ENCODE measurements at places on chromosomes 2 and 18. TPM values are rescaled to one million over a fixed set of nuclear protein-coding genes. Genes with fewer than 3 reads are reported as not detected.

- no peak overlapping the region for H3K27ac ChIP-seq
- H3K4me3 ChIP-seq: no peak overlapping the region
- H3K4me1 ChIP-seq: peaks cover 5% of the 10 kb centered on the region
These were observed 3.5 kb upstream of the ILKAP start for GRCh38 chr2:238207006-238207405.

DNA sequence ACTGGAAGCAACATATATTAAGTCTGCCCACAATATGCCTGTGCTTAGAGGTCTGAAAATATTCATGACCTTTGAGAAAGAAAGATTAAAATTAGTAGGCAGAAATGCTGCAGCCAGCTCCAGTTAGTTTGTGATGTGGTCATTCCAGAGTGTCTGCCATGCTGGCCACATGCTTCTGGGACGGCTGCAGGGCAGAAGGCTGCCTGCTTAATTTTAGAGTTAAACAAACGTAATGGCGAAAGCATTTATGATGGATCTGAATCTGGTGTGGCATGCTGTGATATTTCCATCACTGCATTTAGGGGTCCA lies 95.4 kb downstream of the FHOD3 start:
- no peaks in the 10 kb centered on the region for H3K27me3 ChIP-seq
- no peak overlapping the region for H3K27ac ChIP-seq
- no peak for DNase-seq
- H3K4me3 ChIP-seq: no peak overlapping the region

DNA sequence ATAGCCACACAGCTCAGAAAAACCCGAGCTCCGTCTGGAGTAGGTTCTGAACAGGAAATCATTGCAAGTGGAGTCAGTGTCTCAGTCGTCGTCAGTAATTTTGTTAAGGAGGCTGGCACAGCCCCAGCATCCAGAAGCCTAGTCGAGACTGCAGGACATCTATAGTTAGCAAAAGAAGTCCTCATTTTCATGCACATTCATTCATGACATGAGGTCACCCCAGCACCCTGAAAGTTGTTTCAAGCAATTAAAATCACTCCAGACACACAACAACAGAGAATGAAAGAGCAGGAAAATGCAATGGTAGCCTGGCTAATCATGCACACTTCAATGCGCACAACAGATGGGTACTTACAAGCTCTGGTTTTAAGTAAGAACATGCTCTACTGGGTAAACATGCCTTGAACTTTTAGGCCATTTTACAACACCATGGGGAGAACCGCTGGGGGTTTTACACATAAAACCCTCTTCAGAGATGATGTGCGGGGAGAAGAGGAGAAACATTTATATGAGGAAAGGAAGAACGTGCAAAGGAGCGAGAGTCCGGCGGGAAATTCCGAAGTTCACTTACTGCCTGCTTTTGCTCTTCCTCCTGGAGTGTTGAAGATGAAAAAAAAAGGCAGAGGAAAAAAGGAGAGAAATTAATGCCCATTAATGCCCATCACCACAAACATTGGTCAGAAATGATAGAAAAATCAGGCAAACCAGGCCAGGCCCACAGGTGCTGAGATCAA lies 77.4 kb upstream of the DNMT3A start:
- no peaks in the 10 kb centered on the region for H3K4me1 ChIP-seq
- no peak for DNase-seq
- H3K36me3 ChIP-seq: no peaks in the 10 kb centered on the region
- no peaks in the 10 kb centered on the region for H3K27me3 ChIP-seq
- no peak overlapping the region for H3K27ac ChIP-seq
- H3K4me3 ChIP-seq: no peak overlapping the region

GRCh38 chr2:99812426-99812825 lies 322.6 kb upstream of the REV1 start:
- no peaks in the 10 kb centered on the region for H3K27me3 ChIP-seq
- no peak for DNase-seq
- peaks cover 12% of the 10 kb centered on the region for H3K4me1 ChIP-seq
- H3K27ac ChIP-seq: no peak overlapping the region
- no peaks in the 10 kb centered on the region for H3K36me3 ChIP-seq

DNA sequence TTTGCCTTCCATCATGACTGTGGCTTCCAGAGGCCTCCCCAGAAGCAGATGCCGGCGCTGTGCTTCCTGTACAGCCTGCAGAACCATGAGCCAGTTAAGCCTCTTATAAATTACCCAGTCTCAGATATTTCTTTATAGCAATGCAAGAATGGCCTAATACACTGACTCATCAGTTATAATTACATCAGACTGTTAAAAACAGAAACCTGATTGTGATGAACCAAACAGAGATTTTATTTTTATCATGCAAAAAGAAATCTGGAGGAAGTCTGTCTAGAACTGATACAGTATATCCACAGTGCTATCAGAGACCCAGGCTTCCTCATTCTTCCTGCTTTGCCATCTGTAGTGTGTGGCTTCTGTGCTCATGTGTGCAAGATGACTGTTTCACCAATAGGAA lies 93.4 kb upstream of the MEX3C start:
- peak; percentile 3 for DNase-seq
- H3K4me1 ChIP-seq: no peaks in the 10 kb centered on the region
- H3K27me3 ChIP-seq: no peaks in the 10 kb centered on the region
- H3K36me3 ChIP-seq: no peaks in the 10 kb centered on the region

GRCh38 chr2:98541906-98542305 lies 66.4 kb downstream of the COA5 start:
- no peaks in the 10 kb centered on the region for H3K27me3 ChIP-seq
- no peaks in the 10 kb centered on the region for H3K4me1 ChIP-seq
- no peak overlapping the region for H3K27ac ChIP-seq
- H3K36me3 ChIP-seq: 0 out of 2 replicates have a peak, but pooled peaks cover 8% of the 10 kb centered on the region
- no peak overlapping the region for H3K4me3 ChIP-seq

- no peaks in the 10 kb centered on the region for H3K4me1 ChIP-seq
- H3K4me3 ChIP-seq: no peak overlapping the region
- H3K36me3 ChIP-seq: no peaks in the 10 kb centered on the region
- no peak overlapping the region for H3K27ac ChIP-seq
These were observed 456.6 kb upstream of the CELF4 start for GRCh38 chr18:38022234-38022633.

The RTN4 gene
- 425 TPM for total RNA-seq

DNA sequence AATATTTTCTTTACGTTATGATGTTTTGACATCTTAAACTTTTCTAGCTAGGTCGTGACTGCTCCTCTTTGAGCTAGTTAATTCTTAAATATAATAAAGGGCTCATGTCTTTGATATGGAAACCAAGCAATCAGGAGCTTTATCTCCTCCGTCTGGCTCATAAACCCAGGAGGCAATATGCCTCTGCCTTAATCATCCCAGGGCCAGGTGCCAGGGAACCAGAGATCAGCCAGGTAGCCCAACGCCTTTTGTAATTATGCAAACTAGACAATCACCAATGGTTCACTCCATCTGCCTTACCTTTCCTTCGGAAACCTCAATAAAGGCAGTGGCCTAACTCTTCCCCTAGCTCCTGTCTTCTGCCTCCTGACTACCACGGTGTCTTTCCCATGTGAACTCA lies 213.7 kb downstream of the KCNJ3 start:
- no peak overlapping the region for H3K27ac ChIP-seq
- no peak for DNase-seq
- no peaks in the 10 kb centered on the region for H3K4me1 ChIP-seq
- no peaks in the 10 kb centered on the region for H3K27me3 ChIP-seq

GRCh38 chr2:230457073-230457768 lies 41.2 kb downstream of the SP100 start:
- no peaks in the 10 kb centered on the region for H3K27me3 ChIP-seq
- H3K4me3 ChIP-seq: no peak overlapping the region
- H3K36me3 ChIP-seq: peaks cover 63% of the 10 kb centered on the region
- no peaks in the 10 kb centered on the region for H3K4me1 ChIP-seq
- H3K27ac ChIP-seq: no peak overlapping the region

The CHST9 gene
- not detected for total RNA-seq

DNA sequence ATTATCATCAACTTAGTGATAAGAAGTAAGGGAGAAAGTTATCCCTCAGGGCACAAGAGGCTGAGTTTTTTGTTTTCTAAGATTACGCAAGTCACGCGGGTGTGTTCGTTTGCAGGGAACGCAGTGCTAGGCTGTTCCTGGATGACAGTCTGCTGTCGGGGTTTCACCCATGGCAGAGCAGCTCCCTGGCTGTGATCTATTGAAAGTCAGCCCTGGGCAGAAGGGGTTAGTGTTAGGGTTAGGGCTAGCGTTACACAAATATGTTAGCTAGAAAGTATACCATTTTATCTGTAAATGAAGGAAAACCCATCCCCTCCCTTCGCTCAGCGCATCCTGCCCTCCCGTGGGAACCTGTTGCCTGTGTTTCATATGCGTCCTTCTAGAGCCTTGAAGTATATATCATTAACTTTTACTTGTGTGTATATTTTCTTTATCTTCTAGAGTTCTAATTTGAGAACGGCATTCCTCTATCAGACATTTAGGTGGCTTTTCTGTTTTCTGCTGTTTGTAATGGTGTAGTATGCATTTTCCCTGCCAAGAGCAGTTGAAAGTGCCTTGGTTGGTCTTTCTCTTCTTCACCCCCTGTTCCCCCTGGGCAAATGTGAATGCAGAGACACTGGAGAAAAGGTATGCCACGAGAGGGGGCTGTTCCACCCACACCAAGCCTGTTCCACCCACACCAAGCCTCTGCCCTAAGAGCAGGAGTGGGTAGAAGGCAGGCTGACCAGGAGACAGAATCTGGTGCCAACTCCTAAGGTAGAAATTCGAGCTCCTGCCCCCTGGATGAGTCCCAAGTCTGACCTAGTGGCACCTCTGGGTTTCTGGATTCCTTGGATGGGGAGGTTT lies 47.0 kb downstream of the ARMC9 start:
- H3K27ac ChIP-seq: no peak overlapping the region
- no peaks in the 10 kb centered on the region for H3K36me3 ChIP-seq
- no peak for DNase-seq

DNA sequence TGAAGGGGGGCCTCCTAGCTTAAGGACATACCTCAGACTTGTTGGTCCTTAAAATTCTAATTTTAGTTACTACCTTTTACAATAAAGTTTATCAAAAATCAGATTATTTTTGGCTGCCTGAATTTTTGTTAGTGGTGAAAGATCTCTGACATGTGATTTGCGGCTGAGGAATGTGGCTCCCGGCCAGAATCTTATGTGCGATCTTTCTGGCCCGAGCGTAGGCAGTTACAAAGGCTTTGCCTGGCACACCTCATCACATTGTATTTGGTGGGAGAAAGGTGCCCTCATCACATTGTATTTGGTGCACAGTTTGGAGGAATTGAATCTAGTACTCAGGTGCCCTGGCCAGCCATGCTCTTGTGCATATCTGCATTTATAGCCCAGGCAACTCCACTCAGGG lies 289.1 kb downstream of the GULP1 start:
- no peak for DNase-seq
- no peak overlapping the region for H3K4me3 ChIP-seq
- no peaks in the 10 kb centered on the region for H3K4me1 ChIP-seq

The SKA1 gene
- total RNA-seq: 5.6 TPM

DNA sequence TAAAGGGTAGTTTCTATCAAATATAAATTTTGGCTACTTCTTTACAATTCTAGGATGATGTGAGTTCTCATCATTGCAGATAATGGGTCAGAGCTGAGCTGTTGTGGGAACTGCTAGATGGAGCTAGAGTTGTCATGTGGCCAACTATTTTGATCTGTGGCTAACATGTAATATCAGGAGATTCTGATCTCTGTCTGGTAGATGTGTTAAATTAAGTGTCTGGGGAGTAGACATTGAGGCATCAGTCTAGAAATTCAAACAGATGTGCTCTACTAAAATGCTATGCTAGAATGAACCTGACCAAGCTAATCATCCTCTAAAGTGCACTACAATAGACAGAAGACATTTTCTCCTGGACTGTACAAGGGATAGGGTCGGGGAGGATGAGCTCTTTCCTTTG lies 30.3 kb upstream of the DARS1 start:
- no peak overlapping the region for H3K4me3 ChIP-seq
- no peaks in the 10 kb centered on the region for H3K4me1 ChIP-seq
- H3K36me3 ChIP-seq: no peaks in the 10 kb centered on the region

DNA sequence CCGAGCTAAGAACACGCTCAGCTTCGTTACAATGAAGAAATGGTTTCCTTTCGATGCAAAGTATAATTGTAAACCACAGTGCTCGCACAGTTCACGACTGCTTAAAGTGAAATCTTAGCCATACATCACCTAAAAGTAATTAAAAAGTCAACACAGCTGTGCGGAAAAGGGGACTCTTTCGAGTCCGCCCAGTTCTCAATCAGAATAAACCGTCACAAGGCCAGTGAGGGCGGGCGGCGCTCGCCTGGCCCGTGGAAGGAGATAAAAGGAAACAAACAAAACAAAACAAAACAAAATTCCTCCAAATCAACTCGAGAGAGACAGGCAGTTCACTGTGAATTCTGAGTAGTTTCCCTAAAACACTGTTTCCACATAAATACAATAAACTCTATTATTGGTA lies 200.9 kb downstream of the TWIST2 start:
- H3K36me3 ChIP-seq: no peaks in the 10 kb centered on the region
- no peaks in the 10 kb centered on the region for H3K4me1 ChIP-seq
- no peak overlapping the region for H3K27ac ChIP-seq
- H3K27me3 ChIP-seq: no peaks in the 10 kb centered on the region
- DNase-seq: no peak
- no peak overlapping the region for H3K4me3 ChIP-seq

Data from GM23248 (cell line).